Kasumi-1 (cell line): ENCODE measurements at places on chromosomes 5 and 9.

DNA sequence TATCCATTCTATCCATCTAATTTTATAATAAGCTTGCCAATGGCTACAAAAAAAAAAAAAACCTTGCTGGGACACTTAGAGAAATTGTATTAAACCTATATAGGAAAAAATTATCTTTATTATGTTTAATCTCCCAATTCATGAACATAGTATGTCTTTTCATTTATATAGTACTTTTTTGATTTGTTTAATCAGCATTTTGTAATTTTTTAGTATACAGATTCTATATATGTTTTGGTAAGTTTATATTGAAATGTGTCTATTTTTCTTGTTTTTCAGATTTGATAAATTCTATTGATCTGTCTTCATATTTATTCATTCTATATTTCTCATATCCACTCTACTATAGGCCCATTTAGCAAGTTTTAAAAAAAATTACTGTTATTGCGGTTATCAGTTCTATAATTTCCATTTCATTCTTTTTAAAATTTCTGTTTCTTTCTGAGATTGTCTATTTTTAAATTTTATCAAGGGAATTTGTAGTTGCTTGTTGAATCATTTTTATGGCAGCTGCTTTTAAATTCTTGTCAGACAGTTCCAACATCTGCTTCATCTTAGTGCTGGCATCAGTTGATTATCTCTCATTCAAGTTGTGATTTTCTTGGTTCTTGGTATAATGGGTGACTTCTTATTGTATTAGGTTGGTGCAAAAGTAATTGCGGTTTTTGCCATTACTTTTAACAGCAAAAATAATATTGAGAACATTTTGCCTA, 170.1 kb upstream of the S1PR3 start:
- DNase-seq, result no peak

DNA sequence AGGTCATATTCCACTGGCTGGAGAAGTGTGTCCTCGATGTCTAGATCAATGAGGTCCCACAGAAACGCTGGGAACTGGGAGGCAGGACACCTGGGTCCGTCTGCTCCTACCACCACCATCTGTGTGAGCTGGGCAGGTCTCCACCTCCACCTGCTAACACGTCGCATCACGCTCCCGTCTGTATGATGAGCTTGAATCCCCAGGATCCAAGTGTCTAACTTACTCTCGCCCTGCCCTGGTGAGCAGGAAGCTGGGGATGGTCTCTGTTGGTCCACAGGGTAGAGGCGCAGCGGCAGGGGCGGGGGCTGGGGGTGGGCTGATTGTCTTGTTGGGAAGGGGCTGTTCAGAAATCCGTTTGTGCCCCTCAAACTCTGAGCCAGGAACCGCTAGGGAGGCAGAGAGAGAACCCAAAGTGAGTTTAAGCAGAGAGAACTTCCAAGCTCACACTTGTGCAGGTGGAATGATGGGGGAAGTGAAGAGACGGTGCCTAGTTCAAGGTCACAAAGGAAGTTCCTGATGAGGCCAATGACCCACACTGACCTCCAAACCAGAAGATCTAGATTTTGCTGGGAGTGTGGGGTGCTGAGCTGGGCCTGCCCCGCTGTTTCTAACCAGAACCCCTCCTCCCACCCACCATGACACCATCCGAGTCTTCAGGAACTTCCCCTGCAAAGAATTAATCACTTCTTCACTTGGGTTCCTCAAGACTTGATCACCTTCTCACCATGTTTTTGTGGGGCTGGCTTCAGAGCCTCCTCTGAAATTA, 21.1 kb downstream of the ORM2 start:
- no peak for DNase-seq

- DNase-seq, result no peak
Measured at GRCh38 chr9:26310294-26310693, 582.3 kb downstream of the CAAP1 start.

DNA sequence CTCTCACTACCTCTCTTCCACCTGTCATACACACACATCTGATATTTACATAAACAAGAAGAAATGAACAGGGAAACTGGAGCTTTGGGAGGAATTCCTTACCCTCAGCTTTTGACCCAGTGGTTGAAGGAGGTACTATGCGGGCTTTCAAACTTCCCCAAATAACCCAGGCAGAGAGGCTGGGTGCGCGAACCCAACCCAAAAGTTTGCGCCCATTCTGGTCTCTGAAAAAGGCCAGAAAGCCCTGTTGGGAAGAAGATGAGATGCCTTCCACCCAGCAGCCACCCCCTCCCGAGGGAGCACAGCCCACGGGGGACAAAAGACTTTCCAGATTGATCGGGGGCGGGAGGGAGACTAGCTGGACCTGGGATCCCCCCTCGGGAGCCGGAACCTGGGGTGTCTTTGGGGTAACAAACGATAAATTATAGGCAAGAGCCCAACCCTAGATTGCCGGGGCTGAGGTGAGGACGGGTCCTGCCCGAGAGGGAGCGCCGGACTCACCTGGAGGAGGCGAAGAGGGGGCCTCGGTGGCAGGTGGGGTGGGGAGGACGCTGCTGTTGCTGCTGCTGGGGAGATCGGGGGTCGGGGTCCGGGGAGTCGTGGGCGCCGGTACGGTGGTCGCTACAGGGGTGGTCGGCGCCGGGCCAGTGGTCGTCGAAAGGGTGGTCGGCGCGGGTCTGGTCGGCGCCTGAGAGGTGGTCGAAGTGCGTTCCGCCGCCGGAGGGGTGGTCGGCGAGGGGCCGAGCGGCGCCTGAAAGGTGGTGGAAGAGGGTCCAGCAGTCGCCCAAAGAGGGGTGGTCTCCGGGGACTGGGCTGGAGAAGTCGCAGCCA, 798 bp downstream of the MEGF9 start:
- peak; percentile 59 for DNase-seq

GRCh38 chr5:129820-130219, 37.9 kb downstream of the PLEKHG4B start:
- DNase-seq, result no peak

GRCh38 chr9:137232101-137232500, 1.4 kb downstream of the SLC34A3 start:
- no peak for DNase-seq

GRCh38 chr5:1652873-1653697, 129.3 kb upstream of the LPCAT1 start:
- peak; percentile 36 for DNase-seq
